ENCODE measurements at places on chromosomes 6 and 20.

DNA sequence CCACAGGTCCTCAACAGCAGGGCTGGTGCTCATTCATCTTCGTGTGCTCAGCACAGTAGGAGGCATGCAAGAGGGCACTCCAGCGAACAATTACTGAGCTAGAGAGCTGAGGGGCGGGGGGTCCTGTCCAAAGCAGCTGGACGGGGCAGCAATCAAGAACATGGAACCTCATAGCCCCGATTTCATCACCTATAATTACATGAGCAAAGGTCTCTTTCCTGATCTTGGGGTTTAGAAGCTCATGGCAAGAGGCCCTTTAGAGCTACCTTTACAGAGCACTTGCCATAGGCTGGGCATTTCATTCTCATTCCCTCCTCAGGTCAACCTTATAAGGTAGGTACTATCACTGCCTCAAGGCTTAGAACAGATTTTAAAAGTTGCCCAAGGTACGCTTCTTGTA, 10.4 kb downstream of the MOCS1 start:
- DNase-seq: no peak

DNA sequence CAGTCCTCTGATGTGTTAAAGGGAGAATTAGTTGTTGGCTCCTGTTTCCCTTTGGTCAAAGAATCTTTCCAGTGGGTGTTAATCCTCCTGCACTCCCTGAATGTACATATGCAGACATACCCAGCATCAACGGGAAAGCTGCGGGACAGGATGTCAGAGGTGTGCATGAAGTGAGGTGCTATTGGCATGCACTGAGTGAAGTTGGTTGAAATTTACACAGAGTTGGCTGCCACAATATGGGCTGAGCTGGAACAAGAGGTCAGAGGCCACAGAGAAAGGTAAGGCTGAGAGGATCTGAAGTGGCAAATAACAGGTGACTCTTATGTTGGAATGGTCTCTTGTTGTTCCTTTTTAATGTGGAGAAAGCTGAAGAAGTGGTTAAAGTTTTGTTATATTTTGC, 82.7 kb upstream of the AKIRIN2 start:
- no peak for DNase-seq

DNA sequence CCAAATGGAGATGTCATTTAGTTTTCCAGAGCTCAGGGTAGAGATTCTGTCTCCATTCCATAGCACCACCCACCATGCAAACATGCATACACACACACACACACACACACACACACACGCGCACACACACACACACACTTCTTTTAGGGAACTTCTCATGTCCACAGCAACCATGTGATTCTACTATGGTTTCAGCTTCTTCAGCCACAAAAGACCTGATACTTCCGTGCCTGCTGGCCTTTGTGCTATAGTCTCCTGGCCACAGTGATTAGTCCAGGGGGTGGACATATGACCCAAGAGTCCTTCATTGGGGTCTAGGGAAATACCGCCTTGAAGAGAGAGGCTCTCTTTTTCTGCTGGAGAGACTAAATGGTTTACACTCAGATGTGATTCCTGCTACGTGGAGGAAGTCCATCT, 53.5 kb downstream of the CARMIL1 start:
- no peak for DNase-seq

DNA sequence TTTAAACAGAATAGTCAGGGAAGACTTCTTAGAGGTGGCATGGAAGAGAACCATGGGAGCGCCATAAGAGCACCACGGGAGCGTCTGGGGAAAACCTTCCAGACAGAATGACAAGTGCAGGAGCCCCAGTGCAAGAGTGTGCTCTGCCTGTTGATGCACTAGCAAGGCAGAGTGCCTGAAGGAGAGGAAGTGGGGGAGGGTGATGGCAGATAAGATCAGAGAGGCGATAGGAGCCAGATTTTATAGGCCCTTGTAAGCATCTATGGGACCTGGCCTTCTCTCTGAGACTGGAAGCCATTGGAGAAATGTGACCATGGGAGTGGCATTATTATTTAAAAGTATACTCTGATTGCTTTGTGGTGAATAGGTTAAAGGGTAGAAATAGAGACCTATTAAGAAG, 13.1 kb downstream of the FUCA2 start:
- DNase-seq: no peak

GRCh38 chr6:137847748-137848147, 19.3 kb upstream of the TNFAIP3 start:
- no peak for DNase-seq

GRCh38 chr6:138689849-138690248, 83.7 kb upstream of the CCDC28A start:
- no peak for DNase-seq

GRCh38 chr6:32641122-32641521, 3.9 kb downstream of the HLA-DQA1 start:
- DNase-seq: no peak

DNA sequence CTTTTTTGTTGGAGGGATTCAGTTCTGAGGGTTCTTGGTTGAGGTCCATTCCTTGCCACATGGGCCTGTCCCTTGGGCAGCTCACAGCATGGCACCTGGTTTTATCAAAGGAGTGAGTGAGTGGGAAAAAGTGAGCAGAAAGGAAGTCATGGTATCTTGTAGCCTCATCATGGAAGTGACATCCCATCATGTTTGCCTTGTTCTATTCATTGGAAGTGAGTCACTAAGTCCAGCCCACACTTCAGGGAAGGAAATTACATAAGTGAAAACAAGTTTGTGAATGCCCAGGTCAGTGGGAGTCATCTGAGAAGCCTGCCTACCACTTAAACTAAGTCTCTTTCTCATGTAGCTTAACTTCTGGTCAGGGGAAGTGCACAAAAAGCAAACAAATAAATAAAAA, 32.8 kb upstream of the ZNFX1 start:
- no peak for DNase-seq

DNA sequence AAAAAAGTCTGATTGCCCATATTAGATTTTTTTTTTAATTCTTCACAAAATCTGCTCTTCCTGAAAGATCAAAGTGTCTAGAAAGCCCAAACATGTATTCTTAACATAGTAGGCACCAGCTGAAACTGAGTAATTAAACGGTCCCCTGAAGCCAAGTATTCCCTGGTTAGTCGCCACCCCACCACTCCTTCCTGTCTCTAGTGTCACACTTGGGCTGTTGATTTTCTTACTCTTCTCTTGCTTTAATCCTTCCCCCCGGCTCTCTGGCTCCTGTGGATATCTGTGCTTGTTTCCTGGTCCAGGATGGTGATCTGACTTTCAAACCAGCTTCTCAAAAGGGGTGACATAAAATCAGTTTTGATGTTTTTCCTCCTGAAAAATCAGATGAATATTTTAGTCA, 162.9 kb downstream of the QKI start:
- DNase-seq: no peak

DNA sequence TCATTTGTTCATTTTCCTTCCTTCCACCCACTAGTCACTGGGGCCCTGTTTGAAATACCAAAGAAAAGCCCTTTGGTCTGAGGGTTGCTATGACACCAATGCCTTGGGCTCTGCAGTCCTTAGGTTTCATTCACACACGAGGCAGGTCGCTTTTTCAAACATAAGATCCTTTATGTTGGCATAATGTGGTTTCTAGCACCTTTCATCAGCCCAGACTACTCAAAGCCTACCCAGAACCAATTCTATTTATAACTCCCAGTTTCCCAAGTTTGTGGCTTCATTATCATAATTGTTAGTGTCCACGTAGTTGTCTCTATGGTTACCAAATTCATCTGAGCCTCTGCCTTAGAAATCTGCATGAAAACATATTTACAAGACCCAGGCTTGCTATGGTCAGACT, 6.6 kb upstream of the TP53RK start:
- DNase-seq: no peak

- no peak for DNase-seq
Measured at GRCh38 chr20:21516180-21516567, 2.3 kb upstream of the NKX2-2 start.

GRCh38 chr6:135008072-135008940, 46.3 kb downstream of the HBS1L start:
- no peak for DNase-seq
